ENCODE measurements at places on chromosomes 7 and 10.

- no peak for DNase-seq
These were observed 98.3 kb upstream of the FAM13C start for GRCh38 chr10:59460601-59461000.

DNA sequence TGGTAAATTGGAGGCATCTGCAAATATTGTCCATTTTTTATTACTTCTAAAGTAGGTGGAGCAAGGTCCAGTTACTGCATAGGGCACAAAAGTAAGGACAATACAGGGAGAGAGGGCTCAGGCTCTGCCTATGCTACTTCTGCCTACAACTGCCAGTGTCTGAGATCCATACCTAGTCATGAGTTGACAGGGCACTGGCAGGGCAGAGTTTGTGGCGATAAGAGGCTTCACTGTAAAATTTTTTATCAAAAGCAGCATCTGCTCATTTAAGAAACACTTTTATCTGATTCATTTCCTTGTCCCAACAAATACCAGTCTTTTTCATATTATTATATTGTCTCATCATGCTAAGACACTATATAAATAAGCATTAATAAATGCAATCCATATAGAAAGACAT lies 178.0 kb downstream of the LRRN3 start:
- no peak for DNase-seq

GRCh38 chr10:59891349-59891748 lies 15.0 kb downstream of the CCDC6 start:
- DNase-seq, result no peak

- no peak for DNase-seq
These were observed 53.6 kb upstream of the ABCB5 start for GRCh38 chr7:20561908-20562307.

DNA sequence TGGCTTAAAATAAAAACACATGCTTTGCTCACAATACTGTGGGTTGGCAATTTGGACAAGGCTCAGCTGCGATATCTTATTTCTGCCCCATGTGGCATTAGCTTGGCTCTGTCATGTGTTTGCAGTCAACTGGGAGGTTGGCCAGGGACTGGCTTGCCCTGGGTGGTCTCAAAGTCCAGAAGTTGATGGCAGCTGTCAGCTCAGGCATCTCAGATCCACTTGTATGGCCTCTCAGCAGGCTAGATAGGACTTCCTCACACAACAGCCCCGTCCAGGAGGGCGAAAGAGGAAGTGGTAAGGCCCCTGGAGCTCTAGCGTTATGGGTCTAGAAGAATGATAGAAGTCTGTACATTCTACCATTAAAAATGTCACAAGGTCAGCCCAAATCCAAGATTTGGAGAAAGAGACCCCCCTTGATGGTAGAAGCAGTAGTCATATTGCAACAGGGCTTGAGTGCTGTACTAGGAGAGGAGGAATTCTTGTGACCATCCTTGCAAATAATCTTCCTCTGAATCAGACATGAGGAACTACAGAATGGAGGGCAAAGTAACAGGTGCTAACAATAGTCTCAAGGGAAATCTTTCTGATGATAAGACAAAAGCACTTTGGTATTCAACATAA lies 166.2 kb downstream of the FAM107B start:
- no peak for DNase-seq

Data from mesenteric fat pad (tissue), 1 donor.